ENCODE measurements at places on chromosomes 7 and 10.

DNA sequence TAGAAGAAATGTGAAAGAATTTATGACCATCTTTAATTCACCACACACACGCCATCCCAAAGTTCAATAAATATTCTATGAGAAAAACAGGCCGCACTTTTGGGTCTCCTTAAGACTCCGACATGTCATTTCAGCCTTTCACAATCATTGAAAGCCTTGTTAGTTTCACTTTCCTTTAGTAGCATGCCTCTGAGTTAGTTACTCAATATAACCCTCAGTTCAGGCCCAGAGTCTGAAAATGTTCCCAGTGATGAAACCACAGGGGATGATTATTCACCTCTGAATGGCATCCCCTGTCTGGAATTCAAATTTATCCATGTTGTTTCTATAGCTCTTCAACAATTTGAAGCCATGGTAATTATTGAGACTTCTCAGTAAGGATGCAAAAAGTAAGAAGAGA lies 278.1 kb upstream of the NRP1 start:
- H3K36me3 ChIP-seq: no peaks in the 10 kb centered on the region
- H3K4me3 ChIP-seq: no peak overlapping the region
- DNase-seq: no peak

DNA sequence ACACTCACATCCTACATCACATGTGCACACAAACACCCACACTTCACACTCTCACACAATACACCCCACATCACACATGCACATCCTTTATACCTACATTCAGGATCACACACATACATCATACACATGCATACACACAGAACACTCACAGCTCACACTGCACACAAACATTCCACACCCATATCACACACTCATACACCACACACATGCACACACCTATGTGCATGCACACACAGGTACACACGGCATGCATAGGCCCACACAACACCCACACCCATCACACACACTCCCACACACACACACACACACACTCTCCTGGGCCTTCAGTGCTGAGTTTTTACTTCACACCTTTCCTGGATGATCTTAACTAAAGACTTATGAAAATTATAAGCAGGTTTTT lies 220.5 kb downstream of the DNAJB6 start:
- no peak for DNase-seq
- H3K27ac ChIP-seq: no peak overlapping the region
- no peak overlapping the region for H3K4me3 ChIP-seq

- H3K27ac ChIP-seq: no peak overlapping the region
- peaks cover 42% of the 10 kb centered on the region for H3K36me3 ChIP-seq
These were observed 58.9 kb upstream of the NCAPG2 start for GRCh38 chr7:158763454-158764033.

DNA sequence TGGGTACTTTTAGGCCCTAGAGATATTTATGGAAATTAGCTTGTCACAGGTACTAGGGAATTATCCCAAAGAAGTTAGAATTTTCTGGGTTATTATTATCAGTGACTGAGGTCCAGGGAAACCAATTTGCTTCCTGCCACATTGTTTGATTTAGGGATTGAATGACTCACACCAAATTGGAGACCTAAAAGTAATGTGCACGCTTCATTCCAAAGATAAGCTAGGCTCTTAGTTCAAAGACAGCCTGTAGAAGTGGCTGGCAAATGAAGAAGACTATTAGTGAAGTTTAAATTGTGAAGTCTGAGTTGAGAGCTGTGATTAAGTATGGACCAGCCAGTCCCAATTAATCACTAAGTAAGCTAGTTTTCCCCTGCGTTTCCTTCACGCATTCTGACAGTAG lies 188.1 kb upstream of the MYO3A start:
- H3K4me3 ChIP-seq: no peak overlapping the region
- H3K27me3 ChIP-seq: no peaks in the 10 kb centered on the region
- H3K4me1 ChIP-seq: no peaks in the 10 kb centered on the region
- H3K36me3 ChIP-seq: no peaks in the 10 kb centered on the region
- no peak overlapping the region for H3K27ac ChIP-seq

GRCh38 chr10:36475746-36476145 lies 649.7 kb upstream of the ANKRD30A start:
- H3K27ac ChIP-seq: no peak overlapping the region
- H3K4me1 ChIP-seq: no peaks in the 10 kb centered on the region
- no peak for DNase-seq
- no peaks in the 10 kb centered on the region for H3K36me3 ChIP-seq
- no peak overlapping the region for H3K4me3 ChIP-seq

- no peaks in the 10 kb centered on the region for H3K36me3 ChIP-seq
- no peaks in the 10 kb centered on the region for H3K27me3 ChIP-seq
- no peak for DNase-seq
These were observed 96.5 kb downstream of the DNAH11 start for GRCh38 chr7:21639206-21639868.
